ENCODE measurements at places on chromosomes 5 and 9.

DNA sequence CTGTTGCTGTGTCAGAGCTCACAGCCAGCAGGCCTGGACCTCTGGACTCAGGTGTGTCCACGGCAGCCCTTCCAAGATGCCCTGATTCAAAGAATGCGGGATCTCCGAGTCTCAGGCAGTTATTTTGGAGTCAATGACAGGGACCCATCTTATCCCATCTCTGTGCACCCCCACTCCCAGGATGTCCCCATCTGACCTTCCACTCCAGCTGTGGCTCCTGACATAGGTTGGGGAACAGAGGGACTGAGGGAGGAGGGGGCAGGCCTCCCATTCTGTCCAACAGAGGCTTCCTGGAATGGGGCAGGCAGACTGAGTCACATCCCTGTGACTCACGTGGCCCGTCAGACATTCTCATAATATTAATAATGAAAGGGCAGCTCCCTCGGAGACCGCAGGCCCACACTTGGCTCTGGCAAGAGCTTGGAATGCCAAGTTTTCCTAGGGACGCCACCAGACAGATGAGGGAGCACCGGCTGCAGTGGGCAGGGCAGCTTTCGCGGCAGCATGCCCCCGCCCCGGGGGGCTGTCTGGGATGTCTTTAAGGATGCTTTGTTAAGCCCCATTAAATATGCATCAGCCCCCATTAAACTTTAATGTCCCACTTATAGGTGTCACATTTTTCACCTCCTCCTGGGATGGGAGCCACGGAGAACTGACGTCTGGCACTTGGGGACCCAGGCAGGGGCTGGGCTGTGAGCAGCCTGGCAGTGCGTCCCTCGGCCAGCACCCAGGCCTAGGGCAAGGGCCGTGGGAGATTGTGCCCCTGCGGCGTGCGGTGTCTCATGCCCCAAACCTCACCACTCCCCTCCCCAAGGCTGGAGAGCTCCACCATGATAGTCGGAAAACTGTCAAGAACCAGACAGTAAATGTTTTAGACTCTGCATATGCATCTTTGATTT is 23.6 kb upstream of the FIBCD1 start:
- peak; percentile 96 for DNase-seq

GRCh38 chr9:89149726-89150125 is 28.9 kb downstream of the SHC3 start:
- DNase-seq, result peak; percentile 78

DNA sequence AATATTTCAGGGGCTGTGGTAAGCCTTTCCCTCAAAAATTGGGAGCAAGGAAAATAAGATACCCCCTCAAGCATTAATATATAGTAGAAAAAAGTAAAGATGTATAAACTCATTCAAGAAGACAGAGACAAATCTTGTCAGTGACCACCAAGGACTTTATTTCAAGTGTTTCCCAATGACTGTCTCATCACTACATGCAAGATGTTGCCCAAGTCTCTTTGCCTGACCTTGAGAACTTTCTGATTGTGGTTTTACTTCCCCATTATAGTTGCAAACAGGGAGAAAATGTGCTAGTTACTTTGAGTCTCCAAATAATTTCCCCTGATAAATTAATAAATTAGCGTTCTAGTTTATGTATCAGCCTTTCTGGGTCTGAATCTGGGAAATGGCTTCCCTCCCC is 4.0 kb upstream of the SLC46A2 start:
- DNase-seq, result no peak

- DNase-seq, result peak; percentile 89
These were observed 77.4 kb downstream of the NR2F1-AS1 start for GRCh38 chr5:93503598-93504067.

DNA sequence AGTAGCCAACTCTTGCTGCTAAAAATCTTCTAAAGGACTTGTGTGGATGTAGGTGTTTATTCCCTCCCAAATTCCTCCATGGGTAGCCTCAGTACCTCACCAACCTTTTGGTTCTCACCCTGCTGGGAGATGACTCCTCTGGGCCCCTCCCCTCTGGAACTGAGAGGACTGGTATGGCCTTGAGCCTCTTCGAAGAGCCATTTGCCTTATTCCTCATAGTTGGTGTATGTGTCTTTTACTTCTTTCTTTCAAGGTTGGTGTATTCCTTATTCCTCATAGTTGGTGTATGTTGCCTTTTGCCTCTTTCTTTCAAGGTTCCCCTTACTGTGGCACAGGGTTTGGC is 48.3 kb downstream of the GNAQ start:
- DNase-seq, result no peak

GRCh38 chr5:79042188-79042587 is 27.3 kb downstream of the DMGDH start:
- DNase-seq, result no peak

DNA sequence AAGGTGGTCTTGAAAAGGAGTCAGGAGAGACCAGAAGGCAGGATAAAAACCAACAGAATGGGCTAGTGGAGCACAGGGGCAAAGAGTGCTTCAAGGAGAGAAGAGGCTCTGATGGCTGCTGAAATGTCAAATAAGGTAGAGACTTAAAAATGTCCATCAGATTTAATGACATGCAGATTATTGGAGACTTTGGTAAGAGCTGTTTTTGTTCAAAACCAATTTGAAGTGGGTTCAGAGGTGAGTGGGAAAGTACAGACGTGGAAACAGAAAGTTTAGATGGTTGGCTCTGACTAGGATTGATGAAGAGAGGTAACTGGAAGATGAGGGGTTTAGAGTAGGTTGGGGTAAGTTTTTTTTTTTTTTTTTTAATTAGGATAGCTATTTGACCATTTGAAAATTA is 14.1 kb downstream of the SLC25A46 start:
- DNase-seq, result no peak

- DNase-seq, result no peak
These were observed 541.1 kb upstream of the GRAMD2B start for GRCh38 chr5:125882061-125882460.

- peak; percentile 5 for DNase-seq
These were observed 305.4 kb downstream of the TLR4 start for GRCh38 chr9:118009614-118010013.

GRCh38 chr9:132078699-132079356 is 839 bp downstream of the MED27 start:
- DNase-seq, result peak; percentile 5

- DNase-seq, result no peak
These were observed 7.9 kb upstream of the SYK start for GRCh38 chr9:90793729-90794128.

GRCh38 chr9:3492214-3492613 is 33.6 kb downstream of the RFX3 start:
- DNase-seq, result no peak

Data from kidney tubule cell (primary cell).